Stimulated activated CD4-positive, alpha-beta T cell treated with anti-CD3 and anti-CD28 coated beads, Interleukin-15, amount 100 ng/mL, for 1 hour (primary cell): ENCODE measurements at places on chromosomes 6 and 20.
A peak's percentile ranks its signal among the peaks of the same experiment; 100 is the strongest.

DNA sequence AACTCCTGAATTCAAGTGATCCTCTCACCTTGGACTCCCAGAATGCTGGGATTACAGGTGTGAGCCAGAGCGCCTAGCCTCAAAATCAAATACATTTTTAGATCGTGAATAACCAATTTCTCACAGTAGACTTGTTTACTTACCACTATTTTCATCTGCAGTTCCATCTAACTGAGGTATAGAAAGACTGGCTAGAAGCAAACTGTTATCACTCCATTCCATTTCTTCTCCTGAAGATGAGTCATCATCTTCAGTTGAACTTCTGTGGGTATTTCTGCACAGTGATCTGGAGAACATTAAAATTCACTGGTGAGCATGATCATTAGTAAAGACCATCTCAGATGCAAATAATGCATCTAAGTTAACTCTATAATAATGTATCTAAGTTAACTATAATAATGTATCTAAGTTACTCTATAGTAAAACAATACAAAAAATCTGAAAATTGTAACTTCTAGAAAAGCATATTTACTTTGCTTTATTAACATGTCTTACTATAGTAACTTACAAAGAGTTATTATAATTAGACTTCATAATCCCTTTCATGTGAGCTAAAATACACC lies 105.4 kb downstream of the REV3L start:
- DNase-seq, result no peak

DNA sequence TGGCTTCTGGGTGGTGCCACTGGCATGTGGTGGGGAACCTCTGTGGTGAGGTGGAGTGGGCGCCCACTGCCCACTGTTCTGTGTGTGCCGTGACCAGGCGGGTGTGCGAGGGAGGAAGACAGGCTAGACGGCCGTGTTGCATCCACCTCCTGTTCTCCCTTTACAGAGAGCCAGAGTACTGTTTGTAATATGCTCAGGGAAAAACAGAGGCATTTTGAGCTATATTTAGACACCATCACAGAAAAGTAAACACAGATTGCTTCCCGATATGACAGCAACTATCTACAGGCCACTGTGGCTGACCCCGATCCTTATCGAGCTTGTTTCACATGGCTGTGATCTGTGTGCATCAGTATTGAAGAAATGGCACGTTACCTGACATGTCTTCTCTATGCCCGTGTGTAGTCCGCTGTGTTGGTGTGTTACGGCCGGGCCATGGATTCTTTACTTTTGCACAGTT lies 45.6 kb downstream of the ARID1B start:
- no peak for DNase-seq

DNA sequence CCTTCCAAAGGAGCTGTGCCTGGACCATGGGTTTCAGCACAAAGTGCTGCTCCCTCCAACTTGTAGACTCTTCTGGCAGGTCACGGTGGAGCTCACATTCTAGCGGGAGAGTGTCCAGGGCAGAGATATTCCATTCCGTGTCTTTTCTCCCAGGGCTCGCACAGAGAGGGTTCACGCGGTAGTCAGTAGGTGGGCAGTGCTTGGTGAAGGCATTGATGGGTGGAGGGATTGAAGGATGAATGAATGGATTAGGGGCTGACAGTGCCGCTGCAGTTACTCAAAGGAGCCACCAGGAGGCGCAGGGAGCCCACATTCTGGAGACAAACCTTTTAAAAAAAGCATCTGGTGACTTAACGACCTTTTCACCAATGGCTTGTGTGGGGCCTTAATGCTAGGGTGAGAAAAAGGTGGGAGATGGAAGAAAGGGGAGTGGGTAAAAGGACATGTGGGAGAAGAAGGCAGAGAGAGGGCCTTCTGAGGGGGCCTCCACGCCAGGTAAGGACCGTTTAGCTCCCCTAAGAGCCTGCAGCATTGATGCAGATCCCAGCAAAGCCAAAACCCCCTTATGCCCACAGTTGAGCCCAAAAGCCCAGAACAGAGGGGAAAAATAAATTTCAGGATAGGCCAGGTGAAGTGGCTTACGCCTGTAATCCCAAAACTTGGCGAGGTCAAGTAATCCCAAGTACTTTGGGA lies 17.5 kb upstream of the FAM110A start:
- DNase-seq, result peak; percentile 49

GRCh38 chr6:32685603-32686002 lies 19.1 kb upstream of the HLA-DQB1 start:
- DNase-seq, result no peak

DNA sequence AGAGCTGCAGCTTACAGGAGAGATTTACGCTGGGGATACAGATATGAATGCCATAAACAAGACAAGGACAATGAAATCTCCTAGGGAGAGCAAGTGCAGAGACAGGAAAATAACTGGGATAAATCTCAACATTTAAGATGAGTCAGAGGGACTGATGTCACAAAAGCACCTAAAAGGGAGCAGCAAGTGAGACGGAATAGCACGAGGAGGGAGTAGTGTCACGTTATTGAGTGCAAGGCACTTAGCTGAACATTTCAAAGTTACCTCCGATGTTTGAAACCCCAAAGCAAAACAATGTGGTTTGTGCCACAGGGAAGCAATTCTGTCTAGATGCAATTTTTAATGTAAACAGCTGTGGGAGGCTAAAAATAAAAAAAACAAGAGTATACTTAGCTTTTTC lies 1131.7 kb upstream of the EYS start:
- no peak for DNase-seq

DNA sequence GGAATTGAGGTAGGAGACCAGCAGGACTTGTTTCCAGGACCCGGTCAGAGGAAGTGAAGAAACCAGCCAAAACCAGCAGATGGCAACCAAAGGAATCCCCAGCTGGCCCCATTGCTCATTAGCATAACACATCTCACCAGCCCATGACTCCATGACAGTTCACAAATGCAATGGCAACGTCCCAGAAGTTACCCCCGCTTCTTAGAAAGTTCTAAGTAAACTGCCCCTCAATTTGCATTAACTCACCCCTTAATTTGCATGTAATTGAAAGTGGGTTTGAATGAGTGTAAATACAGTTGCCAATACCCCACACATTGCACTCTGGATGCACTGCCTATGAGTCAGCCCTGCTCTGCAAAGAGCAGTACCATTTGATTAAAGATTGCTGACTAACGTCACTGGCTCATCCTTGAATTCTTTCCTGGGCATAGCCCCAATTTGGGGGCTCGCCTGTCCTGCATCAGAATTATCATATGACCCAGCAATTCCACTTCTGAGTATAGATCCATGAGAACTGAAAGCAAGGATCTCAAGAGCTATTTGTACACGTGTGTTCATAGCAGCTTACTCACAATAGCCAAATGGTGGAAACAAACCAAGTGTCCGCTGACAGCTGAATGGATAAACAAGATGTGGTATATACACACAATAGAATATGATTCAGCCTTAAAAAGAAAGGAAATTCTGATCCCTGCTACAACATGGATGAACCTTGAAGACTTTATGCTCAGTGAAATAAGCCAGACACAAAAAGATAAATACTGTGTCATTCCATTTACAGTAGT lies 36.4 kb downstream of the MYLK4 start:
- no peak for DNase-seq

DNA sequence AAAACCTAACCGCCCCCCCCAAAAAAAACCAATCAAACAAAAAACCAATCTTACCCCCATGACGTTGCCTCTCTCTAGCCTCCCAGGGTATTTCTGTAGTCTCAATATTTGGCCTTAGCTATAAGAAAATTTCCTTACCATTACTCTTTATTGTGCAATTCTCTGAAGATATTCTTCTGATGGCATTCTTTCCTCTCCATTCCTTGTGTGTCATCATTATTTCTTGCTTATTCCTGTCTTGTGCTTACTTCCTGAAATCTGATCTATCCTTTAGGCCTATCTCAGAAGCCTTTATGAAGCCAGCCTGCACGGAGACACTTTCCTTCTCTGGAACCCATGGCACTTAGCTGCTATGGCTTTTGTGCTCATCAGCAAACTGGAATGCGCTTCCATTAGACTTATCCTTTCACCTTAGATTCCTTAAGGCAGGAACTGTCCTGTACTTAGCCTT lies 65.9 kb upstream of the DDR1 start:
- DNase-seq, result no peak

DNA sequence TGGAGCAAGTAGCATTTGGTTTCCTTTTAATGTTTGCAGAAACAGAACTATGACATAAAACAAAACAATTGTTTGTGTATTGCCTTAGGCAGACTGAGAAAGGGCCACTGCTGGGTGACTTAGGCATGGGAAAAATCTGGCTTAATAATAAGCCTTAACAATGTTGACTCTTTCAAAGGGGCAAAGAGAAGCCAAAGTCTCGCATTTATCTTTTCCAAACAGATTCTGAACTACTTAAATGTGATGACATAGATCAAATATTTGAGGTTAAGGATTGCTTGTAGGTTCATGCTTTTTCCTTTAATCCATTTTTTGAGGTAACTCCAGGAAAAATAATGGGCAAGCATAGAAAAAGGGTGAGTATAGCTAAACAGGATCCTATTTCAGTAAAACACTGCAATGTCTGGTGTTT lies 39.6 kb downstream of the ADAT2 start:
- no peak for DNase-seq

DNA sequence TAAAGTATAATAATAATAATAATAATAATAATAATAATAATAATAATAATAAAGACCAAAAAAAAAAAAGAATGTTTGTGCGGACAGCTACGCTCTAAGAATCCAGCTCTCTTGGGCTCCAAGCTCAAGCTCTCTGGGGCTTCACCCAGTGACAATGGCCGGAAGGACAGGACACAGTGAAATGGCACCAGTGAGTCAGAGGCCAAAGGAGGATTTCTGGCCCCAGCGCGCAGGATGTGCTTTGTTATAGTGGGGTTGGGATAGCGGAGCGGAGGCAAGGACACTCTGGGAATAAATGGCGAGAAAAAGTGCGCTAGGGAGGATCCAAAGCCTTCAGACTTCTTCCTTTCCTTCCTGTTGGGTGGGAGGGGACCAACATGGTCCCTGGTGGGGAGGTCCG lies 38.2 kb downstream of the HLA-A start:
- no peak for DNase-seq

- no peak for DNase-seq
Observed at GRCh38 chr6:147869201-147869600, 360.7 kb downstream of the SAMD5 start.

- no peak for DNase-seq
Observed at GRCh38 chr6:33156561-33156960, 35.7 kb downstream of the COL11A2 start.

DNA sequence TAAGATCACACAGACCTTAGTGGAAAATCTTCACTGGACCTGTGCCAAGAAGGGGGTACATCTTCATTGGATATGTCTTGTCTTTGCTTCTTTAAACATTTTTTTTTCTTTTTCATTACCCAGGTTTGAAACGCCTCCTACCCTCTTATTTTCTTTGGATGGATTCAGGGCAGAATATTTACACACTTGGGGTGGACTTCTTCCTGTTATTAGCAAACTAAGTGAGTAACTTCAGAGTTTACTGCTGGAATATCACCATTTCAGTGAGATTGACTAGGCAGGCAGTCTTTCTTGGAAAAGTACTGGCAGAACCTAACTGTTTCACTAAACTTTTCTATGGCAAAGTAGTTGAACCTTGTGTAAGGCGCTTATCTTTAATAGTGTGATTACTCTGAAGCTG lies 47.0 kb downstream of the ENPP1 start:
- DNase-seq, result no peak

- no peak for DNase-seq
Observed at GRCh38 chr6:14639983-14640599, 522.5 kb downstream of the CD83 start.

DNA sequence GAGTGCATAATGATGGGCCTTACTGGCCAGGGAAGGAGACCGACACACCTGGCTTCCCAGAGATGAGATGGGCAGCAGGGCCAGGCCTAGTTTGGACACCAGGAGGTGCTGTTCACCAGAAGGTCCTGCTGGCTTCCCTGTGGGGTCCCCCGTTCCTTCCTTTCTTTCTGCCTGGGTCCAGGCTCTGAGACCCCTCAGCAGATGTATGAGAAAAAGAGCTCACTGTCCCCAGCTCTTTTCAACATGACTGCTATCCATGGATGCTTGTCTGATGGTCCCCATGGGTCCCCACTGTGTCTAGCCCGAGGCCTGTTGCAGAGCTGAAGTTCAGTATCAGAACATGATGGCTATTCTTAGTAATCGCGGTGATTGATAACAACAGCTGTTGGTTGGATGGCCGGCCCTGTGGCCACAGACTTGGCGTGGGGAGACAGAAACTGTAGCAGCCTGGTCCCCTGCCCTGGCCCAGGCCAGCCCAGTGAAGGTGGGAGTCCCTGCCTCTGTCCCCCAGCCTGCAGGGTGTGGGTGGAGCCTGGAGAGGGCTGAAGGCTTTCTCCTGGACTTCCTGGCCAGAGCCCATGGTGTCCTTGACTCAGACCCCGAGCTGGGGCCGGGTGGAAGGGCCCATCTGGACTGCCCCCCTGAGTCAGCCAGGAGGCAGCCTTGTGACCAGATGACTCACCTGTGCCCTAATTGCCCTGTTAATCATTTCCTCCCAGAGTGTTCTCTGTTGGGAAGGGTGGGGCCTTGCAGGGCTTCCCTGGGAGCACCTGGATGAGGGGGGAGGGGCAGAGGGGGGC lies 9.9 kb upstream of the BAK1 start:
- no peak for DNase-seq

GRCh38 chr6:25898289-25898977 lies 24.4 kb upstream of the SLC17A3 start:
- DNase-seq, result no peak

- no peak for DNase-seq
Observed at GRCh38 chr20:17933711-17934110, 34.9 kb downstream of the SNX5 start.

DNA sequence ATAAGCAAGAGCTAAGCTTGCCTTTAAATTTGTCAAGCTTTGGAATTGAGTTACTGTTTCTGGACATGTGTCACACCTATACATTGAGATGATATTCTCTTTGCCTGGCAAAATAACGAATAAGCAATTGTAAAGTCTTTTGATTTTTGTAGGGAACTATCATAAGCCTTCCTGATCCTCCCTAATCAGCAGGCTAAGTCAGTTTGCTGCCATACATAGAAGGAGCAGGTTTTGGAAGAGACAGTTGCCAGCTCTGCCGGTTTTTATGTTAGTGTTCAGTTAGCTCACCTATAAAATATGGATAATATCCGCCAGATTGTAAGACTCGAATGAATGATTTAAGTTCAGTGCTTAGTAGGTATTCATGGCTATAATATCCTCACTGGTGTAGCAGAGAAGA lies 34.4 kb upstream of the BCAS1 start:
- no peak for DNase-seq
